NCI-H1092 (cell line): ENCODE measurements at places on chromosomes 7 and 10.
A peak's percentile ranks its signal among the peaks of the same experiment; 100 is the strongest.

GRCh38 chr10:8596929-8597472 lies 542.5 kb downstream of the GATA3 start:
- DNase-seq = no peak

DNA sequence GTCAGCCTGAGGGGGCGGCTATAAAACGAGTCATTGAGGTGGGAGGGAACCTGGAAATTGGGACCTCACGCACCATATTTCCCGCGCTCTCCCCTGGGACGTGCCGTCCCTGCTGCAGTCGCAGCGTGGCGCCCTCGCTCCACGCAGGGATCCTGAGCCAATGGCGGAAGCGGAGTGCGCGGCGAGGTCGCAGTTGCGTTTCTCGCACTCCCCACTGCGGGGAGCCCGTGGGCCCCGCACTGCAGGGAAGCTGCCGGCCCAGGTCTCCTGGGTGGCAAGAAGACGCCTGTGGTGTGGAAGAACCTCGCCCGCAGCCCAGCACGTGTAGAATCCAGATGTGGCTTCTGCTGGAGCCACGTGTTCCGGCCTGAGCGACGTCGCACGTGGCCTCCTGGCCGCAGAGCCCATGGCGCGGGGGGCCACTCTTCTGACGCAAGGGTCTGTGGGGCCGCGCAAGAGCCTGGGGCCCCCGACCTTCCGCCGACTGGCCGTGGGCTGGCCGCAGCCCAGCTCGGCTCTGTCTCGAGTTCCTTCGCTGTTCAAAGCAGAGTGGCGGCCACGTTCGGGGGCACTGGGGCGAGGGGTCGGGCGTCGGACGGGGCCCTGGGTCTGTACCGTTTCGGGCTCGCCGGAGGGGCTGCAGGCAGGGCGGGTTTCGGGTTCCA lies 26.4 kb downstream of the HIF1AN start:
- DNase-seq = peak; percentile 36

DNA sequence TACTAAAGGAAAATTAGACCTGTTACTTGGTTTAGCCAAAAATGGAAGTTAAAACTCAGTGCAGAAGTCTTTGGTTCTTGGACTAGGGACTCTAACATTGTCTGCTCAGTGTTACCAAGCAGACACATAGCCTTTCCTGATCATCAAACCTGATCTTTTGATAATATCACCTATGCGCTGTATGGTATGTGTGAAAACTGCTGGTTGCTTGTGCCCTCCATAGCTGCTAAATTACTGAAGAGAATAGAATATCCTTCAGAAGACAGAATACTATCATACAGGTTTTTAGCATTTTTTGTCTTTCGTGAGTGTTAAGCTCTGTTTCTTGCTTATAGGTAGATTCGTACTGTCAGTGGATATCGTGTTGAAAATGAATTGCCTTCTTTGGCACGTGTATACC lies 68.7 kb downstream of the ST7 start:
- no peak for DNase-seq

- no peak for DNase-seq
Observed at GRCh38 chr10:89526358-89526757, 9.0 kb downstream of the SLC16A12 start.
